ENCODE measurements at places on chromosomes 2 and 18.

GRCh38 chr2:117738991-117739839 is 75.3 kb upstream of the DDX18 start:
- DNase-seq, result no peak

GRCh38 chr2:133952420-133952819 is 301.5 kb upstream of the MGAT5 start:
- no peak for DNase-seq

GRCh38 chr2:83022631-83023210 is 1436.4 kb downstream of the SUCLG1 start:
- no peak for DNase-seq

GRCh38 chr2:158905341-158905740 is 63.1 kb upstream of the TANC1 start:
- no peak for DNase-seq

DNA sequence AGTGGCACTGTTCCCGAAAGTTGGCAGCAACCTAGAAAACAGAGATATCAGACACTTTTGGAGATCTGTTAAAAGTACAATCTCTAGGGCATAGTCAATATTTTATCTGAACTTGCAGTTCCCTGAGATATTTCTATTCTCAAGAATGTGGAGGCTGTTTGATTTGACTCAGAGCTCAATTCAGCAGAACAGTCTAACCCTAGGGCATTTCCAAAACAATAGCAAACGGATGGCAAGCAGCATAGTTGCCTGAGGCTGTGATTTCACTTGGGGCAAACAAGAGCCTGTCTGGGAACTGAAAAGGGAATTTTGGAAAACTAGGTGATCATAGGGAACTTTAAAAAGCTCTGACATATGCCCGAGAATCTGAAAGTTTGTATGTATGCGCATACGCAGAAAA is 772.8 kb upstream of the LRRTM1 start:
- no peak for DNase-seq

- DNase-seq, result peak; percentile 28
These were observed 74.2 kb upstream of the GALNT3 start for GRCh38 chr2:165868211-165868610.

GRCh38 chr2:64854773-64855237 is 134.4 kb upstream of the SLC1A4 start:
- no peak for DNase-seq

DNA sequence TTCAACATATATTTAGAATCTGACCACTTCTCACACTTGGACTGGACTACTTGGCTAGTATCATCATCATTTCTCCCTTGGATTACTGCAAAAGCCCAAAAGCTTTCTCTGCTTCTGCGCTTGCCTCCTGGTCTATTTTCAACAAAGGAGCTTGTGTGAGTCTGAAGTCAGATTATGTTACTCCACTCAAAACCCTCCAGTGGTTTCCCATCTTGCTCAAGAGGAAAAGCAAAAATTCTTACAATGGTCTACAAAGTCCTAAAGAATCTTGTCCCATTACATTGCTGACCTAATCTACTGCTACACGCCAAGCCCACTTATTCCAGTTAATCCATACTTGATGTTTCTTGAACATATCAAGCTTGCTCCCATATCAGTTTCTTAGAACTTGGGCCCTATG is 9.6 kb downstream of the PREPL start:
- no peak for DNase-seq

DNA sequence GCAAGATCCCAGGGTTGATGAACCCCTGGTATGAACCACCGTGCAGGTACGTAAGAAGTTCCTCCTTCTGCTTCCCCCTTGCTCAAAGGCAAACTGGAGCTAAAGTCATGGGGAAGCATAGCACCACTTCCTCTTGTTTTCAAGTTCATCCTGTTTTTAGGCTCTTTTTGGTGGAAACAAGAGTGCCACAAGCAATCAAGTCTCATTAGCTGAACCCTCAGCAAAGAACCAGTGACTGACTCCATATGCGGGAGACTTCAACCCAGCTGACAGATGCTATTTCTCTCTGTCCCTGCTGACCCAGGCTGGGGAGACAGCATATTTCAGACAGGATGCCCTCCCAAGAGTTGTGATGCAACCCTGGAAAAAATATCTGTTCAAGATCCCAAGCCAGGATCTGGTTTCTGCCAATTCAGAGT is 47.7 kb downstream of the BCL2 start:
- DNase-seq, result no peak

DNA sequence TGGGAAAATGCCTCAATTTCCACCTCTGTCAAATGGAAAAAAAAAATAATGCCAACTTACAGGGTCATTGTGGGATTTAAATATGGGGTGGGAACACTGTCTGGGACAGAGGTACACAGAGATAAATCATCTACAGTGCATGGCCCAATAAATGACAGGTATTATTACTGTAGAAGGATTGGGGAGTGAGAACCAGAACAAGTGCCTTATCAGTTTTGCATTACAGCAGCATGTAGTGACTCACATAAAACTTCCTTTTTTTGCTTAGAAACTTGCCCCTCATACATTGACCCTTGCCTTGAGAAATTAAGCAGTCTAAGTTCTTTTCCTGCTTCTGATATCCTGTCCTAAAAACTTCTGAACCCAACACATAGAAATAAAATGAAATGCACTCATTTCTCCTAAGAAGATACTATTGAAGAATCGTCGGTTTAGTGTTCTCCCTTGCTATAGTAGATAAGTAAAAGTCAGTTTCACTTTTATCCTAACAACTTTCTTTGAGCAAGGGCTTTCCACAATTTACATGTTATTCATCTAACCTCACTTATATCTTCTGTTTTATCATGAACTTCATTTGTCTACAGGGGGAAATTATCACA is 121.0 kb upstream of the HAAO start:
- no peak for DNase-seq

DNA sequence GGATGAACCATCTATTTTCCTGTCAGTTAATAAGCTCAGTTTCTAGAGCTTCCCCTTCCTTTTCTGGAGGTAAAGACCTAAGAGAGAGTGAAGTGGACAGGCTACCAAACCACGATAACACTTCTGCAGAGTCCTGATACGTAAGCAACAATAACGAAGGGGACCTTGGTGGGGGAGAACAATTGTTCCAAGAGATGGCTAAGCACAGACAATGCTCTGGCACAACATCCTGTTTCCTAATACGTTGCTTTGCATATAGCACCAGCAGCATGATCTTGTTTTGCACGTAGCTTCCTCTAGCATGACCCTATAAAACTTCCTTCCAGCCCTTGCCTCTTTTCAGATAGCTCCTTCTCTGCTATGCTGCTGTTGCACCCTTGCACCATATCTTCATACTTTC is 247.3 kb downstream of the RAD51AP2 start:
- no peak for DNase-seq

GRCh38 chr2:29485631-29486030 is 370.4 kb downstream of the CLIP4 start:
- DNase-seq, result no peak

- no peak for DNase-seq
These were observed 1.3 kb downstream of the LAMA3 start for GRCh38 chr18:23690505-23691068.

GRCh38 chr2:23283653-23284052 is 101.3 kb upstream of the KLHL29 start:
- no peak for DNase-seq

GRCh38 chr18:55589625-55590291 is 1.8 kb upstream of the TCF4 start:
- peak; percentile 90 for DNase-seq

- DNase-seq, result no peak
These were observed 52.8 kb downstream of the EDAR start for GRCh38 chr2:108936076-108936864.

DNA sequence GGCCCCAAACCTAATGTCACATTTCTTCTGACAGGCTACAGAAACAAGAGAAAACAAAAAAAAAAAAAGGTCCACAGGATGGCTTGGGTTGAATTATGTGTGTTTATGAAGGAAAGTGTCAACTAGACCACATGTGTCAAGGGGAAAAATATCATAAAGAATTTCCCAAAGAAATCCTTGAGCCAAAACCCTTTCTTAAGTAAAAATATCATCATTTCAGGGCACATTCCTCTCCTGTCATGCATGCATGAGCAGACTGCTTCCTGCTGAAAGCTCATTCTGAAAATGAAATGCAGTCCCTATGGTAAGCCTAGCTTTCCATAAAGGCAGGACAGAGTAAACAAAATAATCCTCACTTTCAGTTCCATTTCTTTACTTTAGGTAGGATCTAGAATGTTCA is 85.7 kb upstream of the RBBP8 start:
- DNase-seq, result no peak

- no peak for DNase-seq
These were observed 10.9 kb downstream of the FEZ2 start for GRCh38 chr2:36587101-36587500.

GRCh38 chr2:231991664-231992063 is 30.2 kb downstream of the DIS3L2 start:
- no peak for DNase-seq

GRCh38 chr2:28085201-28085600 is 194.7 kb downstream of the BABAM2 start:
- no peak for DNase-seq

DNA sequence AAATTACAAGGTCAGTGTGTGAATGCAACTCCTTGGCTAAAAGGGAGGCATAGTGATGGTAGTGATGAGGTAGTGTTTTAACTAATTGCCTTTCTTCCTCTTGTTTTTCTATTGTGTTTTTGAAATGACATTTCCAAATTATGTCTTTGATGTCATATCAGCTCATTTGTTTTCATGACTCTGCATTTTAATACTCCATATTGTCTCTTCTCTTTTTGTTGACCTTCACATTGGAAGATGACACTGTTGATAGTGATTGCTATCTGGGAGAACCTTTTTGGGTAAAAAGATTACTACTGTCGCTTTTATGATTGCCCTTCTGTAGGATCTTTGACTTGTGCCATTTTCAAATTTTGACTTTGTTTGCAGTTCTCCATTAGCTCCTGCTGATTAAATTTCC is 3.0 kb downstream of the GIGYF2 start:
- no peak for DNase-seq

DNA sequence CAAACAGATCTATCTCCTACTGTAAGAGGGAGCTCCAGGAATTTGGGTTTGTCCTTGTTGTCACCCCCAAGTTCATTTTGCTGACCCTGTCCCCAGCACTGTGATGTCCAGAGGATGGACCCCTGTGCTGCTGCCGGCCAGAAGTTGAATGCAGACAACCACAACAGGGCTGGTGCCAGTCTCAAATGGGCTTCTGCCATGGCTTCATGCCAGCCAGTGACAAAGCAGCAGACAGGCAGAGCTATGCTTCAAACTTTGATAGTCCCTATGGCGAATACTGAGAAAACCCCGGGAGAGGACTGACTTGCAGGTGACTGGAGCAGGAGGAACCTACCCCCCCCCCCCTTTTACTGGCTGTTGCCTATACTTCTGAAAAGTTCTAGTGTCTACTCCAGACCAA is 3.2 kb downstream of the SMAD7 start:
- no peak for DNase-seq

GRCh38 chr2:38093527-38094165 is 17.7 kb upstream of the CYP1B1 start:
- peak; percentile 49 for DNase-seq

DNA sequence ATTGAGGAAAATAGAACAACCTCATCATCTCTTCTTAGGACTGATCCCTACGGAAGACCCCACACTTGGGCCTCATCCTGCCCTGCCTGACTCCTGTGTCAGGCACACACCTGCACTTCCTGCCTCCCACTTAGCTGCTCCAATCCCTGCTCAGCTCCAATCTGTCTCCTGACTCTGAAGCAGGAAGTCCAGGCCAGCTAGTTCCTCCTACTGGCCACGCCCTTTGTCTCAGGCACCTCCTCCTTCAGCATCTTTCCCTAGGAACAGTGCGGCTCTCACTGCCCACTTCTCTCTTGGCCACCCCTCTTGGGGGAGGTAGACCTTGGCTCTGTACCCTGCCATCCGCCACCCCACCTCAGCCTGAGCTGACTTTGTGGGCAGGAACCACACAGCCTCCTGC is 135.8 kb downstream of the CELF4 start:
- DNase-seq, result no peak

DNA sequence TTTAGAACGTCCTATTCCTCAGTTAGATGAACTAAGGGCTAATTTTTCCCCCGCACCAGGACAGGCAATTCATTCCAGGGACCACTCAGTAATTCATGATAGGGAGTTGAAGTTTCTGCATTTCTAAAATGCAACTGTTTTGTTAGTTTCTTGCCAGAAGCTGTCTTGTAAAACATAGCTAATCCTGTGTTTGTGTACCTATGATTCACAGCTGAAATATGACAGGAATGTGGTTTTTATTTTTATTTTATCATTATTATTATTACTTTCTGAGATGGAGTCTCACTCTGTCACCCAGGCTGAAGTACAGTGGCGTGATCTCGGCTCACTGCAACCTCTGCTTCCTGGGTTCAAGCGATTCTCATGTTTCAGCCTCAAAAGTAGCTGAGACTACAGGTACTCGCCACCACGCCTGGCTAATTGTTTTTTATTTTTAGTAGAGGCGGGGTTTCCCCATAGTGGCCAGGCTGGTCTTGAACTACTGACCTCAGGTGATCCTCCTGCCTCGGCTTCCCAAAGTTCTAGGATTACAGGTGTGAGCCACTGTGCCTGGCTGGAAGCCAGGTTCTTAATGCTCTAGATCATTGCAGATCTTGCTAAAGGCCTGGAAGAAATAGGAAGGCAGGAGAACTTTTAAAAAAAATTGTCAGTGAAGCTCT is 154.8 kb upstream of the FHL2 start:
- no peak for DNase-seq

- DNase-seq, result no peak
These were observed 733.0 kb upstream of the SALL3 start for GRCh38 chr18:78246588-78246987.

DNA sequence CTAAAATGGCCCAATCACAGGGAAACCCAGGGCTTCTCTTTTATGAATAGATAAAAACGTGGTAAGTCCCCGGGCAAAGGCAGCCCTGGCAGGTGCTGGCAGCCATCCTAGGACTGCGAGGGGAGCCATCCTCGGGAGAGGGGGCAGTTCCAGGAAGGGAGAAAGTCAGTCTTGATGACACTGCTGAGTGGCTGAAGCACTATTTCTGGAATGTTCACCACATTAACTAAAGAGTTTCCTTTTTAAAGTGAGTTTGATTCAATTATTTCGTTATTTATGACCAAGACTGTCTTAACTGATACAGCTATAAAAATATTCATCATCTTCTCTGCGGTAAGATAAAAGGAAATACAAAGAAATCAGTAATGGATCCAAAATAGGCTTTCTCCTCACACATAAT is 20.4 kb downstream of the TTR start:
- no peak for DNase-seq

DNA sequence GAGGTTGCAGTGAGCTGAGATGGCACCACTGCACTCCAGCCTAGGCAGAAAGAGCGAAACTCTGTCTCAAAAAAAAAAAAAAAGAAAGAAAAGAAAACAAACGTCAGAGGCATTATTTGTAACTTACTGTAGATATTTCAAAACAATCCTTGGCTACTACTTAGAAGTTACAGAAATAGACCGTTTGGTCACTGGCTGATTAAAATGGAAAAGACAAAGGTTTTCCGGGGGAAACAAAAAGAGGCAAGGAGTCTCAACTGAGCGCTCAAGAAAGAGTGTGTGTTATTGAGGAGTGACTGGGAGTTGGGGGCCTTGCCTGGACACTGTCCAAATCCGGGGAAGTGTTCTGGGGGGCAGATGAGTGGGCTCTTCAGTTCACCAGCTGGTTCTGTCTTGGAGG is 47.6 kb downstream of the TEX44 start:
- DNase-seq, result no peak

All from fibroblast of the conjunctiva (primary cell).